T-cell (primary cell): ENCODE measurements at places on chromosomes 4 and X.

GRCh38 chrX:6810776-6811175 lies 275.9 kb upstream of the VCX3A start:
- no peak for DNase-seq

DNA sequence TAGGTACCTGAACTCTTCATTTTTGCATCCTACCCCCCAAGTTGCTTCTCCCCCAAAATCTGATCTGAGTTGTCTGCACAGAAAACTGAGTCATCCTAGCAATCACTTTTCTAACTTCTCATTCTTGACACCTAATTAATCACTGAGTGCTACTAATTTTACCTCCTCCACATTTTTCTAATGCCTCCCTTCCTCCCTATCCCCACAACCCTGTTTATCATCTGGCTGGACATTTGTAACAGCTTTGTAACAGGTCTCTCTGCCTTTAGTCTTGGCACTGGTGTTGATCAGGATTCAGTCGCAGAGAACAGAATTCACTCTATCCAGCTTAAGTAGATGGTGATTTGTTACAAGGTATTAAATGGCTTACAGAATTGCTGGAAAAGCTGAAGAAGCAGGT lies 303.9 kb upstream of the GATB start:
- DNase-seq: no peak

GRCh38 chrX:130994671-130995070 lies 63.5 kb upstream of the ARHGAP36 start:
- no peak for DNase-seq

GRCh38 chr4:105130945-105131344 lies 15.7 kb upstream of the TET2 start:
- DNase-seq: no peak

GRCh38 chrX:132118358-132118757 lies 9.5 kb downstream of the FRMD7 start:
- no peak for DNase-seq

GRCh38 chr4:153634738-153635353 lies 49.2 kb upstream of the TLR2 start:
- no peak for DNase-seq

GRCh38 chr4:8069102-8069752 lies 89.4 kb downstream of the ABLIM2 start:
- DNase-seq: no peak

DNA sequence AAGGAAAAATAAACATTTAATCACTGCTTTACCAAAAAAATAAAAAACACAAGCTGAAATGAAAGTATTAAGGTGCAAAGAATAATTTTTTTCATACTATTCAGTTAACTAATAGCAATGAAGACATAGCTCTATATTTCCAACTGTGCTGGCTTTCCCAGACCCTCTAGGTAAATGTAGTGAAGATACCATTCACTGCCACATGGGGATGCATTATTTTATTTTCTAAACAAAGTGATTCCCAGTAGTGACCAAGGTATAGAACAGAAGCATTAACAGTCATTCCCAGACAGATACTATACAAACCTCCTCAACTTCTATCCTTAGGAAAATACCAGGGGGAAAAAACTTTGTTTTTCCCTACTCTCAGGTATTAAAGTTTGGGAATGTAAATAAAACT lies 39.4 kb downstream of the ANTXR2 start:
- no peak for DNase-seq

GRCh38 chr4:38082424-38083385 lies 122.5 kb downstream of the PTTG2 start:
- no peak for DNase-seq

DNA sequence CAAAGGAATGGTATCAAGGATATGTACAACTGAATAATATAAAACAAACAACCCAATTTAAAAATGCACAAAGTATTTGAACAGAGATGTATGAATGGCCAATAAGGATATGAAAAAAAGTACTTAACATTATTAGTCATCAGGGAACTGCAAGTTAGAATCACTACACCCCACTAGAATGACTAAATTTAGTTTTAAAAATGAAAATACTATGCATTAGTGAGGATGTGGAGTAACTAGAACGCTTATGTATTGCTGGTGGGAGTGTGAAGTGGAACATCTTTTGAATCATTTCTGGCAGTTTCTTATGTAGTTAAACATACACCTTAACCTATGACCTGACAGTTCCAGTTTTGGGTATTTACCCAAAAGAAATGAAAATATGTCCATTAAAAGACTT lies 13.0 kb upstream of the SLC16A2 start:
- DNase-seq: no peak

GRCh38 chrX:39613482-39613995 lies 484.2 kb downstream of the BCOR start:
- DNase-seq: no peak

GRCh38 chr4:168942985-168943384 lies 67.1 kb downstream of the CBR4 start:
- DNase-seq: no peak

DNA sequence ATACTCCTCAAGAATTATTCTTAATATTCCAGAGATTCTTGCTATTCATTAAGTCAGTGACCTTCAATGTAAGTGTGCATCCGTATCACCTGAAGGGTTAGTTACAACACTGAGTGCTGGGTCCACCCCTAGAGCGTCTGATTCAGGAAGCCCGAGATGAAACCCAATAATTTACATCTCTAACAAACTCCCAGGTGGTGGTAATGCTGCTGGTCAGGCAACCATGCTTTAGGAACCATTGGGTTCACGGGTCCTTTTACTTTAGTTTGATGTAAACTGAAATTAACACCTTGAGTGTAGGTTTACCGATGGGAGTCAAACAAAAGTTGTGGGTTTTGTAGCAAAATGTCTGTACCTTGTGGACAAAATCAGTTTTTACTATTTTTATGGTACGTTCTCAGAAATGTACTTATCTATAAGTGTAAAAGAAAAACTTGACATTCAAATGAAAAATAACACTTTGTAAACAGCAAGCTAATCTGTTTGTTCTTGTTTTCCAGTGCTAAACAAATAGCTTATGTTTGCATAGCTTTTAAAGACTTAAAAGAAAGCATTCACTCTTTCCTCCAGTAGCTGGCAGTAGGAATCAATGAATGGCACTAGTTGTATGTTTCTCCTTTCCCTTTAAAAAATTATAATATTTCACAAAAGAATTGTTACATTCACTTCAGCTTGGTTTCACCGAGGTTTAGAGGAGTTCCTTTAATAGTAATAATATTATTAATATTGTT lies 32.7 kb downstream of the ACE2 start:
- DNase-seq: no peak

GRCh38 chrX:118524344-118524743 lies 28.7 kb downstream of the DOCK11 start:
- no peak for DNase-seq

DNA sequence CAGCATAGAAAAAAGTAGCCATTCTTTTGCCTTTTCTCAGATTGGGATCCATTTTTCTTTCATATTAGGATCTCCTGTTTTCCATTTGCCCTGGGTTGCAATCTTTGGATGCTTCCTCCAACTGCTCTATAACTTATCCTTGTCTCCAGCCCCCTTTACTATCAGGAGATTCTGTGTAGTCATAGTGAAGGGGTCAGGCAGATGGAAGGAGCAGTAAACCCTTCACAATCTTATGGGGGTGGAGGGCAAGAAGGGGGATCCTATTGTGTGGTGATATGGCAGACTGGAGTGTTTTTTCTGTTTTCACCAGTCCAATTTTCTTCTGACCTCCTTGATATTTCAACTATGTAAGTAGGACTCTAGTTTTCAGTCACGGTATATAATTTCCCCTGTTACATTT lies 1.7 kb upstream of the SMIM9 start:
- no peak for DNase-seq

GRCh38 chr4:107825072-107825824 lies 516 bp downstream of the SGMS2 start:
- no peak for DNase-seq

DNA sequence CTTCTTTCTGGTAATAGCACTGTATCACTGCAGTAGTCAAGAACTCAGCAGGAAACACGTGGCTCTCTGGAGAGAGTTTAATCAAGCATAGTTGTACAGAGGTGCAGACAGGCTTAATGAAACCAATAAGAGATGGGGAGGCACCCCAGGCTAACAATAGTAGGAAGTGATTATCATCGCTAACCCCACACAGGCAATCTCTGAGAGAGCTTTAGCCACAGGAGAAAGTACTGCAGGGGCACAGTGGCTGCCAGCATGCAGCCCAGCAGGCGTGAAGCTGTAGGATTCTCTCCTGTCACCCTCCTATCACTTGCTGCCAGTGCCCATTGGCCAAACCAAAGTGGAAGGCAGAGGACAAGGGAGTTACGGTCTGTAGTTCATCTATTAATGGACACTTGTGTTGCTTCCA lies 450.0 kb upstream of the RASGEF1B start:
- no peak for DNase-seq

GRCh38 chr4:86778175-86778574 lies 71.0 kb downstream of the SLC10A6 start:
- no peak for DNase-seq
